ENCODE measurements at places on chromosomes 3 and 15.

GRCh38 chr15:83322061-83322460 lies 37.6 kb upstream of the BNC1 start:
- no peak for DNase-seq

GRCh38 chr3:177618873-177619733 lies 421.8 kb upstream of the TBL1XR1 start:
- DNase-seq = no peak

DNA sequence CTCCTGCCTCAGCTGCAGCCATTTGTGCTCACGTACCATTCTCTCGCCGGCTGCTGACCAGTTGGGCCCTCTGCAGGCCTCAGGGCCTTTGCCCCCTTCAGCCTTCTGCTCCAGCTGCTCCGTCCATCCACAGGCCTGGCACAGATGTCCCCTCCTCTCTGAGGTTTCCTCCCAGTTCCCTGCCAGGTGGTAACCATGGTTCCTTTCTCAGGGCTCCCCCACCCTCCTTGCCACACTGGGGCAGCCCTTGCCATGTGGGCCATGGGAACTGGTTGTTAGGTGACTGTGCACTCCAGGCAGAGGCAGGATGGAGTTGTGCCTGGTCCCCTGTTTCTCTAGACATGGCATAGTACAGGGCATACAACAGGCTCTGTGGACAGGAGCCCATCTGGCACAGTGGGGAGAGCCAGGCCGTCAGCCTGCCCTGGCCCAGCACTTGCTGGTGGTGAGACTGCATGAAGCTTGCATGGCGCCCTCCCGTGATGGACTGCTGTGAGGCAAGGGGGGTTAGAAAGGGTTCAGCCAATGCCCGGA lies 148.9 kb downstream of the DNAJB8 start:
- DNase-seq = no peak

GRCh38 chr3:166955201-166955939 lies 424.7 kb downstream of the ZBBX start:
- no peak for DNase-seq

DNA sequence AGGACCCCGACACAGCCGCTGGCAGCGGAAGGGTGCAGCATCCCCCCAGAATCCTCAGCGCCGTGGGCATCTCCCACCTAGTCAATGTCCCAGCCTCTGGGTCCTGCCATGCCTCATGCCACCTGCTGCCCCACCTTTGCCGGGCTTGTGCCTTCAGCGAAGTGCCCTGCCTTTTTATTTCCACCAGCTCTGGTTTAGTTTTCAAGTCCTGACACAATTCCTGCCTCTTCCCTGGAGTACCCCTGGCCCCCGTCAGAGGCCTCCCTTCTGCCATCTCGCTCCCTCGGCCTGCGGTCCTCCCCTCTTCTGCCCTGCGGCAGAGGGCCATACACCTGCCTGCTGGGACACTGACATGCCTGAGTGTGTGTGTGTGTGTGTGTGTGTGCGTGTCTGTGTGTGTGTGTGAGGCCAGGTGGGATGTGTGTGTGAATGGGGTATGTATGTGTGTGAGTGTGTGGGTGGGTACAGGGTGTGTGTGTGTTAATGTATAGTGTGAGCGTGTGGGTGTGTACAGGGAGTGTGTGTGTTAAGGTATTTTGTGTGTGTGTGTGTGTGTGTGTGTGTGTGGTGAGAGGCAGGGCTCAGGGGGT lies 129.9 kb downstream of the SMAD6 start:
- DNase-seq = no peak

GRCh38 chr3:15063238-15063637 lies 1.9 kb downstream of the MRPS25 start:
- no peak for DNase-seq

Data from HEK293T (cell line).